Peyer's patch (tissue), 4 donors: ENCODE measurements at places on chromosomes 16 and 17.

- no peak for DNase-seq
- H3K36me3 ChIP-seq: no peaks in the 10 kb centered on the region
- no peak overlapping the region for H3K27ac ChIP-seq
- no peaks in the 10 kb centered on the region for H3K27me3 ChIP-seq
- H3K4me1 ChIP-seq: no peaks in the 10 kb centered on the region
Observed at GRCh38 chr16:35325936-35326335, 1866.5 kb downstream of the TP53TG3F start.

DNA sequence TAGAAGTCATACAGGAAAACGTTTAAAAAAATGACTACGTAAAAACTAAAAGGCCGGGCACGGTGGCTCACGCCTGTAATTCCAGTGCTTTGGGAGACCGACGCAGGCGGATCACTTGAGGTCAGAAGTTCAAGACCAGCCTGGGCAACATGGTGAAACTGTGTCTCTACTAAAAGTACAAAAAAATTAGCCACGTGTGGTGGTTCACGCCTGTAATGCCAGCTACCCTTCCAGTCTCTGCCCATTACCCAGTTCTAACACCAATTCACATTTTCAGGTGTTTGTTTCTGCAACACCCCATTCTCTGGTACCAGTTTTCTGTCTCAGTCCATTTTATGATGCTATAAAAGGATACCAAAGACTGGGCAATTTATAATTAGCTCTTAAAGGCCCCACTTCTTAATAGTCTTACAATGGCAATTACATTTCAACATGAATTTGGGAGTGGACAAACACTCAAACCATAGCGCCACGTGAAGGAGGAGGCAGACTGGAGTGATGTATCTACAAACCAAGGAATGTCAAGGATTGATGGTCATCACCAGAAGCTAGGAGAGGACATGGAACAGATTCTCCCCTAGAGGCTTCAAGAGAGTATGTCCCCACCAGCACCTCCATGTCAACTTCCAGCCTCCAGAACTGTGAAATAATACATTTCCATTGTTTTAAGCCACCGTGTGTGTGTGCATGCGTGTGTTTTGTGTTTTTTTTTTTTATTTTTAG, 791 bp upstream of the C17orf75 start:
- H3K4me3 ChIP-seq: peak overlapping the region; percentile 84
- H3K27ac ChIP-seq: peak overlapping the region; percentile 68
- no peaks in the 10 kb centered on the region for H3K36me3 ChIP-seq

GRCh38 chr17:16937431-16937830, 34.5 kb downstream of the TNFRSF13B start:
- DNase-seq: no peak
- H3K4me1 ChIP-seq: no peaks in the 10 kb centered on the region
- H3K36me3 ChIP-seq: no peaks in the 10 kb centered on the region
- no peak overlapping the region for H3K4me3 ChIP-seq
- H3K27ac ChIP-seq: no peak overlapping the region

- H3K4me3 ChIP-seq: no peak overlapping the region
- no peaks in the 10 kb centered on the region for H3K36me3 ChIP-seq
- no peak for DNase-seq
- no peak overlapping the region for H3K27ac ChIP-seq
Observed at GRCh38 chr17:31908386-31908785, 6.9 kb upstream of the UTP6 start.

DNA sequence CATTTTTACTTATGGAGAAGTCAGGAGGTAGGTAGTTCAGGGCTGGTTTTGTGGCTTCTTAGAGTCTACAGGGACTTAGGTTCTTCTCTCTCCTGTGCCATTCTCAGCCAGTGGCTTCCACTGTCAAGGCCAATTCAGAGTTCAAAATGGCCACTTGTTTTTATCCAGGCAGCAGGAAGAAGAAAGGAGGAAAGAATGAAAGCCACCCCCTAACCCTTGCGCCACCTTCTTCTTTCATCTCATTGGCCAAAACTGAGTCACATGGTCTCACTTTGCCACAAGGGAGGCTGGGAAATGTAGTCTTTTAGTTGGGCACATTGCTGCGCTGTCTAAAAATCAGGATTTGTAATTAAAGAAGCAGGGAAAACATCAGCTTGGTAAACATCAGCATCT, 60.8 kb upstream of the MED9 start:
- no peak overlapping the region for H3K4me3 ChIP-seq
- no peaks in the 10 kb centered on the region for H3K27me3 ChIP-seq
- H3K27ac ChIP-seq: peak overlapping the region; percentile 0
- DNase-seq: no peak

DNA sequence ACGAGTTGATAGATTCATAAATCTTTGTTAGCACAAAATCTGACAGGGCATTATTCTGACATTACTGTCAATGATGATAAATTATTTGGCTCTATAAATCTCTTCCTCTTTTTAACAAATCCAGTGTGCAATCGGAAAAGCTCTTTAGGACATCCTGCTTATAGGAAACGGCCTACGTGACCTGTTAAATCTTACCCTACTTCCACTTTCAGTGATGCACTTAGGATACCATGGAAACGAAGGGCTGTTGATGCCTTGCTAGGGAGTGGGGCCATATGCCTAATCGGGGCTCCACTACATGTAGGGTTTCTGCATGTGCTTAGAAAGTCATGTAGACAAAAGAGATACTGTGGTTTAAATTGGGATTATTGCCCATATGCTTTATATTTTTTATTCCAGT, 27.2 kb downstream of the ZNF594 start:
- no peaks in the 10 kb centered on the region for H3K4me1 ChIP-seq
- no peak overlapping the region for H3K4me3 ChIP-seq
- DNase-seq: no peak
- no peaks in the 10 kb centered on the region for H3K36me3 ChIP-seq

DNA sequence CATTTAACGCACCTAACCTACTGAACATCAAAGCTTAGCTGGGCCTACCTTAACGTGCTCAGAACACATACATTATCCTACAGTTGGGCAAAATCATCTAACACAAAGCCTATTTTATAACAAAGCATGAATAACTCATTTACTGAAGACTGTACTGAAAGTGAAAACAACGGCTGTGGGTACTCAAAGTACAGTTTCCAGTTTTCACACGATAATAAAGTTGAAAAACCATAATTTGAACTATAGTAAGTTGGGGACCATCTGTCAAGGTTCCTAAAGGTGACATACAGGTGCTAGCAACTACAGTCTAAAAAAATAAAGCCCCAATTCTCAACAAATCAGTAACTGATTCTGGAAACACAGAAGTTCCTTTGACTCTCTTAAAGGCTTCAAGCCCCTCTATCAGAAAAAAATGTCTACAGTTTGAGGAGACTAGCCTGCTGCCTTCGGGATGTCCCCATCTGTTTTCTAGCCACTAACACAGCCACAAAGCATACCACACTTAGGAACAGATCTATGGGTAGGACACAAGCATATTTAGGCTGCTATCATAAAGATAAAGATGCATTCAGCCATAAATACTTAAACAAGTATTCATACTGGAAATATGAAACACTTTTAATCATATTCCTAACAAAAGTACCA, 71.3 kb downstream of the KANSL1 start:
- H3K4me3 ChIP-seq: no peak overlapping the region
- peaks cover 18% of the 10 kb centered on the region for H3K4me1 ChIP-seq
- no peaks in the 10 kb centered on the region for H3K27me3 ChIP-seq
- H3K27ac ChIP-seq: no peak overlapping the region

- H3K27me3 ChIP-seq: no peaks in the 10 kb centered on the region
- no peak for DNase-seq
- H3K4me3 ChIP-seq: no peak overlapping the region
- no peaks in the 10 kb centered on the region for H3K36me3 ChIP-seq
- H3K27ac ChIP-seq: no peak overlapping the region
- H3K4me1 ChIP-seq: no peaks in the 10 kb centered on the region
Observed at GRCh38 chr16:77613095-77613494, 109.2 kb upstream of the NUDT7 start.

GRCh38 chr17:14986127-14986526, 279.0 kb downstream of the PMP22 start:
- H3K27me3 ChIP-seq: no peaks in the 10 kb centered on the region
- H3K4me3 ChIP-seq: no peak overlapping the region
- no peak for DNase-seq
- no peaks in the 10 kb centered on the region for H3K36me3 ChIP-seq
- H3K27ac ChIP-seq: no peak overlapping the region

DNA sequence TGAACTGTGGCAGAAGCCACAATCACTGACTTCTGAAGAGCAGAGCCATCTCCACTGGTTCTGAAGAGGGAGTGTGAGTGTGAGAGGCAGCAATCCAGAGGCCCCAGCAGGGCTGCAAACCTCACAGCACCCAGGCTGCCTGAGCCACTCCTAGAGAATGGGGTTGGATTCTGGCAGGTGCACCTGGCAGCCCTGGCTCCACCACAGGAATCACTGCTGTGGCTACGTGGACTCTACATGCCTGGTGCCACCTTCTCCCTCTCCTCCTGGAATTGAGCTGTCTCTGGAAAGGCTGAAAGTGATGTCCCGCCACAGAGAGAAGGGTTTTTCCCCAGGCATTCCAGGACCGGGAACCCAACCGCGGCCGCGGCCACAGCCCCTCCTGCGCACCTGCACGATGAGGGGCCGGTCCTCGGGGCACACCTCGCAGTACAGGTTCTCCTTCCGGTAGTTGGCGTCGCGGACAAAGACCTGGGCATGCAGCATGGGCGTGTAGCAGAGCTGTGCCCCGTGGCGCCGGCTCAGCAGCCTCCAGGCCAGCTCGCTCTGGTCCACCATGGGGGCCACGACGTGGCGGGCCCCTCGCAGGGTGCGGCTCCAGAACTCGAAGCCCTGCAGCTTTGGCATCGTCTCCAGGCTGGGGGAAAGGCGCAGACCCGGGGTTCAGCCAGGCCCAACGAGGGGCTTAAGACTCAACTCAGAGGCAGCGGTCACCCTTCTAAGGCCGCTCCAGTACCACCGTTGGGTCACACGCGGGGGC, 991 bp downstream of the DUS1L start:
- no peaks in the 10 kb centered on the region for H3K27me3 ChIP-seq
- H3K4me1 ChIP-seq: peaks cover 26% of the 10 kb centered on the region
- peak; percentile 60 for DNase-seq
- no peaks in the 10 kb centered on the region for H3K36me3 ChIP-seq
- peak overlapping the region; percentile 90 for H3K4me3 ChIP-seq
- peak overlapping the region; percentile 90 for H3K27ac ChIP-seq

DNA sequence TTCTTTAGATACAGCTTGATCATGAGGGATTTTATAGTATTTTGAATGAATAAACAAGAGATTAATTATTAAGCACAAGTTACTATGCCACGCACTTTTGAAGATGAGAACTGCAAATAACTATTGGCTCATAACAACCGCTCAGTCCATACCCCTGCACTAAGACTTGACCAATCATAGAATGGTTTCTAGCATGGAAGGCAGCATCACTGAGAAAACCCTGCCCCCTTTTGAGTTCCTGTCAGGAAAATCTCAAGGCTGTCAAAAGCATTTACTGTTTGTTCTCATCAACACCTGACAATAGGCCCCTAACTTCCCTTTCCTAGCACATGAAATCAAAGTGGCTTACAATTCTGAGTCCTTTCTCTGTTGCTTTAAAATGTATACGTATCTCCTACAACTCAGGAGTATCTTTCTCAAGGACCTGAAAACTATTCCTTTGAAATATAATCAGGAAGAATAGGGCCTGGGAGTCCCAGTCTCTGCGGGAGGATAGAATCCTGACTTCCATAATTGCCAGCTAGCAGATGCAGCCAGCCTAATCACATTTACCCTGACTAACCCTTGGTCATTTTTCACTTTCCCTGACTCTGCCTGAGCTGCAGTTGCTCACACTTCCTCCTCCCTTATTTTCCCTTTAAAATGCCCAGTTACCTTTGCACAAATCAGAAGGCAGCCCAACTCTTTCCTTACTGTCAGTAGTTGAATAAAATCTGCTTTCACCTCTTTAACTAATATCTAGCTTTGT, 9.1 kb upstream of the MMD start:
- H3K27me3 ChIP-seq: no peaks in the 10 kb centered on the region
- DNase-seq: no peak
- no peak overlapping the region for H3K4me3 ChIP-seq
- peaks cover 18% of the 10 kb centered on the region for H3K4me1 ChIP-seq
- no peak overlapping the region for H3K27ac ChIP-seq
- H3K36me3 ChIP-seq: no peaks in the 10 kb centered on the region

GRCh38 chr16:75494184-75494583, 1.1 kb downstream of the CHST6 start:
- no peak overlapping the region for H3K27ac ChIP-seq
- peaks cover 10% of the 10 kb centered on the region for H3K4me1 ChIP-seq
- H3K4me3 ChIP-seq: no peak overlapping the region
- no peaks in the 10 kb centered on the region for H3K36me3 ChIP-seq
- DNase-seq: no peak

DNA sequence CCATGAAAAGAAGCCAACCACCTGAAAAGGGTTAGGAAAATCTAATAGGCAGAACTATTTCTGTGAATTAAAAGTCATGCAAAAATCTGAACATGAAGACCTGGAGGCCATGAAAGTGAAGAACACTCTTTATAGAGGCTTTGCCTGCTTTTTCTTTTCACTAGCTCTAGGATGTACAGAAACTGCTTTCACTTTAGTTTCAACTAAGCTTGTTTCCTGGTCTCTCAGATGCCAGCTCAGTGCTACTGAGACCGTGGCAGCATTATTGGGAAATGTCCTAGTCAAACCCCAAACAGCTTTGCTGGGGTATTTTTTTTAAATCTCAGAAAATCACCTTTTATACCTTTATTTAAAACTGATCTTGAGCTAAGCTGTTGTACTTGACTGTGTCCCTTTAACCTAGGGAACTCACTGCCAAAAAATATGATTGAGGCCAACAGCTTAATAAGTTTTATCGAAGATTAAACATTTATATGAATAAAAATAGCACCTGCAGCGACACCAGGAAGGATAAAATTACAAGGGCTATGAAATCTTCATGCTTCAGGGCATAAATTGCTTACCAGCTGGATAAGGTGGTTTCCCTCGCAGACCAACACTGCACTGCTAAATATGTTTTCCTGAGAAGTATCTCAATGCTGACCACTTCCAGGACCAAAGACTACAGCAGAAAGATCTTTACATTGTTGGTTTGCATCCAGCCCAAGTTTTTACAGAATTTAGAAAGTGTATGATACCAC, 621.8 kb upstream of the ZFHX3 start:
- H3K27ac ChIP-seq: no peak overlapping the region
- DNase-seq: no peak
- no peak overlapping the region for H3K4me3 ChIP-seq
- H3K36me3 ChIP-seq: no peaks in the 10 kb centered on the region
- H3K4me1 ChIP-seq: no peaks in the 10 kb centered on the region

DNA sequence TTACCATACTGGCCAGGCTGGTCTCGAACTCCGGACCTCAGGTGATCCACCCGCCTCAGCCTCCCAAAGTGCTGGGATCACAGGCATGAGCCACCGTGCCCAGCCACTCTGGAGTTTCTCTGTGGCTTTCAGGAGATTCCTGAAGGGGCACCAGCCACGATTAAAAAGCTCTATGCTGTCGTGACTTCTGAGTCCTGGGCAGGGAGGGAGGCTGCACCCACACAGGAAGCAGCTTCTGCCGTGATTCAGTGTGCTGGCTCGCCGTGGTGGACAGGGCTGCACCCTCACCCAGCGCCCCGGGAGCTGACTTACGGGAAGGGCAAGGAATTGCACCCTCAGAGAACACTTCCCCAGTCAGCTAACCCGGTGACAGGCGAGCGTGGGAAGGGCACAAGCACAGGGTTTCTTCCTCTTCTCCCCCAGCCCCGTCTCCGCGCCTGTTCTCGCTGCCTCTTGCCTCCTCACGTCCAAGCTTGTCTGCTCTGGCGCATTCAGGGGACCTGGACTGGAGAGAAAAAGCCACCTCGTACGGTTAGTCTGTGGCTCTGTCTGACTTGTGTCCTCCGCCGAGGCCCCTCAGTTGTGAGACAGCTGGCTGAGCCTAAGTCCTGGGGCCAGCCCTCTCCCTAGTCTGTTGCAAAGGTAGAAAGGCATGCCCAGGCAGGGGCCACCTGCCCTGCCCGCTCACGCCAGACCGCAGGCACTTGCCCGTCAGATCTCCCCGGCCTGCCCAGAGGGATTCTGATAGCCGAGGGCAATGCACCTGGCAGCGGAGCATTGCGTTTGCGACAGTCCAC, 145.0 kb downstream of the SEC14L1 start:
- no peaks in the 10 kb centered on the region for H3K36me3 ChIP-seq
- peaks cover 7% of the 10 kb centered on the region for H3K4me1 ChIP-seq
- peak overlapping the region; percentile 95 for H3K27ac ChIP-seq
- H3K27me3 ChIP-seq: no peaks in the 10 kb centered on the region
